Nucleus accumbens (tissue), 56 donors: ENCODE measurements at places on chromosomes 3 and 15.

DNA sequence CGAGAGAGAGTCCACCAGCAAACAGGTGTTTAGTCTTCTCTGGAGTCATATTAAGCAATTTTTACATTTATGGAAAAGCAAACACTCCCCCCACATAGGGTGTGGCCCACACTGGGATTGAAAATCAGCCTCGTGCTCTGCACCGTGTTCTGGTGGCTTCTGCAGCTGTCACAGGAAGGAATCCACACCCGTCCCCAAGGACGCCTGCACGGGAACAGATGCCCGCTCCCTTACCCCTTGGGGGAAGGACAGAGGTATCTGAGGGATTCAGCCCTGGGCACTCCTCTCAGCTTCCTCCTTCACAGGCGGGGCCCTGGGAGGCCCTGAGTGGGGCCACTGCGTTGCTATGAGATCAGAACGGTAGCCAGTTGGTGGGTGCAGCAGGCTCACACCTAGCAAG is 27.8 kb downstream of the LIPC start:
- no peak for DNase-seq

GRCh38 chr15:63582718-63583426 is 14.3 kb upstream of the FBXL22 start:
- no peak for DNase-seq

DNA sequence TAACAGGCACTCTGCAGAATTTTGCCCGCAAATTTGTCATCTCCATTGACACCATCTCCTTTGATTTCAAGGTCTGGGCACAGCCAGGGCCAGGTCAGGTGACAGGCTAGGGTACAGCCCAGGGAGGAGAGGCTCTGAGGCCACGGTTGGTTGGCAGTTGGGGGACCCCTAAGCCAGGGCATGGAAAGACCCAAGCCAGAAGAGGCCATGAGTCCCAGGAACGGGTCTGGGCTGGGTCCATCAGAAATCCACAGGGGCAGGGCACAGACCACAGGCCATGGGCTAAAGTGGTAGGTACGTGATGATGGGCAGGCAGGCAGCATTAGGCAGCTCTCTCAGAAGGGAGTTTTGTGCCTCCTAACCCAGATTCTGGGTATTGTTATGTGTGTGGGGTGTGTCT is 45.8 kb downstream of the SEMA3G start:
- no peak for DNase-seq

- DNase-seq = no peak
Measured at GRCh38 chr3:170323331-170323730, 34.2 kb upstream of the SKIL start.
